ENCODE measurements at places on chromosomes 7 and 10.

- DNase-seq = no peak
Measured at GRCh38 chr7:43639858-43640491, 57.1 kb downstream of the STK17A start.

DNA sequence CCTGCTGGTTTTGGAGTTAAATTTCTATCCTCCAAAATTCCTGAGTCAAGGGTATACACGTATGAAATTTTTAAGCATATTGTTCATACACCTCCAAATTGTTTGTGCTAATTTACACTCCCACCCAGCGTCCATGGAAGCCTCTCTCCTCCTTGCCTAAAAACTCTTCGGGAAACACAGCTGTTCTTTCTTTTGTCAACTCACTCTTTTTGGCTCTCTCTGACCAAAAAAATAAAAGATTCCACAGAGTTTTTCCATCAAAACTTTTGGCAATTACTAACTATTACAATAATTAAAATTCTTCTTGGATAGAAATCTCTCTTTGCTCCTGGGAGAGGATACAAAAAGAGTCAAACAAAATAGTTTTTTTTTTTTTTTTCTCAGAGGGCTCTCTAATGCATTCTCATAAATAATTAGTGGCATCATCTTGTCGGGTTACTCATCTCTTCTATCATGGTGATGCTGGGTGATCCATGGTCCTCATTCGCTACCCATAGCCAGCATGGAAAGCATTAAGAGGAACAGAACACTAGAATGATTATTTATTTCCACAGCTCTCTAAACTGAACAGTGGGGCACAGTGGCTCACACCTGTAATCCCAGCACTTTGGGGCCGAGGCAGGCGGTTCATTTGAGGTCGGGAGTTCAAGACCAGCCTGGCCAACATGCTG is 310.7 kb downstream of the SFMBT2 start:
- DNase-seq = no peak

- DNase-seq = no peak
Measured at GRCh38 chr7:106795084-106795876, 69.8 kb upstream of the PIK3CG start.

DNA sequence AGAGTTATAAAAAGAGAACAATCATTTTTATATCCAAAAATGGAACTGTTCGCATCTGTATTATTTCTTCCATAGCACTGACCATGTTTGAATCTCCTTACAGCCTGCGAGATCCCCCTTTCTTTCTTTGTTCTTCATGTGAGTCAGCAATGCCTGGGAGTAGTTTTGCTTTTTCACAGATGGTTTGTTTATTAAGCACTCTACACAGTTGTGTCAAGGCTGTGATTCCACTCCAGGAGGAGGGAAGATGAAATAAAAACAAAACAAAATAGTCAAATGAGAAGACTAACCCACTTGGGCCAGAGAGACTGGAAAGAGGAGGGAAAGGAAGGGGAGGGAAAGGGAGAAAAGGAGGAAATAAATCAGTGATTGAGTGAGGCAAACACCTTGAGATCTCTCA is 7.8 kb downstream of the LIPF start:
- no peak for DNase-seq

- DNase-seq = no peak
Measured at GRCh38 chr10:132407846-132408278, 10.9 kb downstream of the PWWP2B start.

DNA sequence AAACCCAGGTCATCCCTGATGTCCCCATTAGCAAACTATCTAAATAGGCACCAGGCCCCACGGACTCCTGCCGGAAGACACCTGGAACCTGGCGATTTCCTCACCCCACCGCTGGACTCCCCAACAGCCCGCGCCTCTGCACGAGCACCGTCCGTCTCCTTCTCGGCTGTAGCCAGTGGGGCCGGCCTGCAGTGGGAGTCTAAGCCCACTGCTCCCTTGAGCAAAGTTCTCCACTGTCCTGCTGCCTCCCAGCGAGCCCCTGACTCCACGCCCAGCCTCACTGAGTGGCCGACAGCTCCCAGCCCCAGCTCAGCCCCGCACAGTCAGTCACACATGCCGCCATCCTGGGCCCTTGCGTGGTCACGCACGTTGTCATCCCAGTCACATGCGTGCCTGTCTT is 211.3 kb upstream of the PPP2R2D start:
- DNase-seq = no peak

- no peak for DNase-seq
Measured at GRCh38 chr7:78234634-78235033, 436.1 kb downstream of the PHTF2 start.

All from T-helper 2 cell (primary cell).